AG09319 (cell line): ENCODE measurements at places on chromosomes 6 and 20.

GRCh38 chr6:56334937-56335336 is 87.6 kb upstream of the COL21A1 start:
- no peak for DNase-seq

DNA sequence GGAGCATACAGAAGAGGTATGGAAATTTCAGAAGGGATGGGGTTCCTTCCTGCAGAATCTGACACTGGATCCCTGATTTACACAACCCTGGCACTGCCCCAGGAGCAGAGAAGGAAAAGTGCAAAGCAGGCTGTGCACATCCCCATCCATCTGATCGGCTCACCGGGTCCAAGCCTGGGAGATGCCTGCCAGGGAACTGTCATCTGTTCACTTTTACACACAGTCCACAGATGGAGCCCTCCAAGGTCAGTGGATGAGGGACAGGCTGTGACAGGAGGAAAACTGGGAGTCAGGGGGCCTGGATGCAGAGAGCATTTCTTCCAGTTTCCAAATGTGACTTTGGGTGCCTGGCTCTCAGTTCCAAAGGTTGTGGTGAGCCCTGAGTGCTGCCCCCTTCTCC is 11.0 kb upstream of the SYNDIG1 start:
- no peak for DNase-seq

- DNase-seq: no peak
Observed at GRCh38 chr6:146423452-146423851, 120.2 kb upstream of the RAB32 start.

DNA sequence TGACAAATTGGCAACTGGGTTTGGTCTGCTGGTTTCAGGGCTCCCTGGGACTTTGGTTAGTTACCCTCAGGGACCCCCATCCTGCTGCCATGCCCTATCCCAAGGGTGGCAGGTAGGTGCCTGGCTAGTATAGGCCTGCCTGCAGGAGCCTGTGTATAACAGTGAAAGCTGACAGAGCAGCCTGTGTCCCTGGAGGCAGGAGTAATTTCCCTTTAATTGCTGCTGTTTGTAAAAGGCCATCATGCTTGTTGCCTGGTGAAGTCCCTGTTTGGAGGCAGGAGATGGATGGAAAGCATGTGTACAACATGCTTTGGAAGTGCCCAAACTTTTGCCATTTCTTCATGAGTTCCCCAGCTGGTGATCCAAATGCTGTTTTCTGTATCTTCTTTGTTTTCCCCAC is 30.1 kb downstream of the CMTR1 start:
- no peak for DNase-seq

GRCh38 chr6:43776115-43776798 is 6.2 kb downstream of the VEGFA start:
- DNase-seq: no peak
